ENCODE measurements at places on chromosomes 13 and 19. TPM values are rescaled to one million over a fixed set of nuclear protein-coding genes. Genes with fewer than 3 reads are reported as not detected.

Gene DENND1C
- total RNA-seq: 3.9 TPM

Gene KANK3
- 22.5 TPM for total RNA-seq

Gene CGB1
- not detected for total RNA-seq

Gene FCAR
- 2.0 TPM for total RNA-seq

Gene CGB3
- not detected for total RNA-seq

Gene ZNF835
- 2.0 TPM for total RNA-seq

Gene REEP6
- 1.2 TPM for total RNA-seq

Gene APOE
- total RNA-seq: 16.8 TPM

Gene LHB
- total RNA-seq: not detected

Gene CDC42EP5
- 25.7 TPM for total RNA-seq

Gene LILRB2
- total RNA-seq: 7.3 TPM

Gene CEACAM8
- 0.23 TPM for total RNA-seq

Gene CATSPERD
- not detected for total RNA-seq

Gene ZC3H4
- 33.6 TPM for total RNA-seq

Gene PAN3
- total RNA-seq: 23.7 TPM

Gene GPR183
- total RNA-seq: 14.7 TPM

Gene PLK5
- total RNA-seq: not detected

Gene TMEM59L
- total RNA-seq: 2.8 TPM

Gene ATXN8OS
- not detected for total RNA-seq

Gene ISYNA1
- total RNA-seq: 28.1 TPM

Gene ZNF284
- 2.3 TPM for total RNA-seq

Gene TEX29
- 0.29 TPM for total RNA-seq

All from posterior vena cava (tissue), 2 donors.